ENCODE measurements at places on chromosomes 2 and 18.
A peak's percentile ranks its signal among the peaks of the same experiment; 100 is the strongest.

- no peak for DNase-seq
Measured at GRCh38 chr2:67526283-67526682, 129.2 kb downstream of the ETAA1 start.

- DNase-seq, result no peak
Measured at GRCh38 chr2:12710301-12710700, 6.4 kb upstream of the TRIB2 start.

GRCh38 chr18:48361801-48362200 is 47.4 kb downstream of the ZBTB7C start:
- no peak for DNase-seq

DNA sequence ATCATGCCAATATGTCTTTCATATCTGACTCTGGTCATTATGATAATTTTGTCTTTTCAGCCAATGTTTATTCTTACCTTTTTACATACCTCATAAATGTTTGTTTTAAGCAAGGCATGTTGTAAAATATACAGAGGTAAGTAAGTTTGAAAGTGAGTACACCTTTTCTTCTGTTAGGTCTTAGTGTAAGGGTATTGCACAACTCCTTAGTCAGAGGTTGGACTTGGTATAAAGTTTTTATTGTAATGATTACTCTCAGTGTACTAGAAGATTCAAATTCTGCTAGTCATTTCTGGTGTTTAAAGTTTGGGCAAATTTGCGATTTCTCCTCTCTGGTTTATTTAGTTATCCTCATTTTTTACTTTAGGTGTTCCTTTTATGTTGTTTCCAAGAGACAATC is 564.3 kb upstream of the FSIP2 start:
- DNase-seq, result no peak

DNA sequence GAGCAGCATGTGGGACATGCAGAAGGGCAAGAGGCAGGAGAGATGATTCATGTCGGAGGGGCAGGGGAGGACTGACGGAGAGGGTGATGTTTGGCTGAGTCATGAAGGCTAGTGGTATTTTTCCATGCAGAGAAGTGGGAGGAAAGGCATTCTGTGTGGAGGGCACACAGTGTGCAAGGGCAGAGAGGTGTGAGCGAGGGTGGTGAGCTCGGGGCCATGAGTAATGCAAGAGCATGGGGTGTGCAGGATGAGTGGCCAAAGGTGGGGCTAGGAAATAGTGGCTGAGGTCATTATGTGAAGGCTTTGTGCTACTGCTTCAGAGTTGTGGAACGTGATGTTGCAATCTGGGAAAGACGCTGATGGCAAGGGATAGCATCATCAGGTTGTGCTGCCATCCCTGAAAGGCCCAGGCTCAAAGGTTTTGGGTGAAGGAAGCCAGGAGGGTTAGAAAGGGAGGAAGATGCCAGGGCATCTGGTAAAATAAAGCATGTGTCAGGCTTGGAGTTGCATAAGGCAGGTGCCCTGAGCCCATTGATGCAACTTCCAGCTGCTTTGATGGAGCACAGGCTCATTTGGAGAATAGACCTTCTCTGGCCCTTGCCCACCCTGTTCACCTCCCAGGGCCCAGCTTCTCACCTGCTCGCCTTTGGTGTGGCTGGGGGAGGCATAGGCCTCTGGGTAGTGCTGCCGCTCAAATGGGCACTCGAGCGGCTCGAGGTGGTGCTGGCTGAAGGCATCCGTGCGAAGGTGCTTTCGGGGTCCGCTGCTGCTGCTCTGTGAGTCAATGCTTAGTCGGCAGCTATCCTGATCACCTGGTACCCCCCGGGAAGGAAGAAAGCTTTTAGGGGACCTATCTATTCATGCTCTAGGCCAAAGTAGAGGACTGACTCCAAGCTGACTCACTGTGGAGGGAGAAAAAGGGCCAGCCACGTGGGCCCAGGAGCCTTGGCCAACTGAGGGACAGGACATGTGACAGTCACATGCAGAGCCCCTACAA is 37.5 kb downstream of the PAX8 start:
- DNase-seq, result no peak

- no peak for DNase-seq
Measured at GRCh38 chr2:39326644-39327043, 82.9 kb upstream of the CDKL4 start.

DNA sequence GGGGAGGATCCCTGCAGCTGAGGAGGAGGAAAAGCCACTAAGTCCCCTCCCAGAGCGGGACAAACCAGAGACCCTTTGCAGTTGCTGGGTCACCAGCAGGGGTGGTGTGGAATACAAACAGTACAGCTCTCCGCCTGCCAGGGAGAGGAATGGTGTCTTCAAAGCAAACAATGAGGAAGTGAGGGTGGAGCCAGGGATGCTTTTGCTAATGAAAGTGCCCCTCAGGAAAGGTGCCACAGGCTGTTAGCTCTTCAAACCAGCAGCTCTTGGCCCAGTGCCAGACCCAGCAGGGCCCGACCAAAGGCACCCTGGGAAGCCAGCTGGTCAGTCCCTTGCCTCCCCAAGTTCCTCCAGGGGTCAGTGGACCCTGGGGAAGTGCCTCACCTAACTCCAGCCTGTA is 102.8 kb downstream of the HIBCH start:
- no peak for DNase-seq

- no peak for DNase-seq
Measured at GRCh38 chr18:43141208-43141607, 25.7 kb upstream of the RIT2 start.

DNA sequence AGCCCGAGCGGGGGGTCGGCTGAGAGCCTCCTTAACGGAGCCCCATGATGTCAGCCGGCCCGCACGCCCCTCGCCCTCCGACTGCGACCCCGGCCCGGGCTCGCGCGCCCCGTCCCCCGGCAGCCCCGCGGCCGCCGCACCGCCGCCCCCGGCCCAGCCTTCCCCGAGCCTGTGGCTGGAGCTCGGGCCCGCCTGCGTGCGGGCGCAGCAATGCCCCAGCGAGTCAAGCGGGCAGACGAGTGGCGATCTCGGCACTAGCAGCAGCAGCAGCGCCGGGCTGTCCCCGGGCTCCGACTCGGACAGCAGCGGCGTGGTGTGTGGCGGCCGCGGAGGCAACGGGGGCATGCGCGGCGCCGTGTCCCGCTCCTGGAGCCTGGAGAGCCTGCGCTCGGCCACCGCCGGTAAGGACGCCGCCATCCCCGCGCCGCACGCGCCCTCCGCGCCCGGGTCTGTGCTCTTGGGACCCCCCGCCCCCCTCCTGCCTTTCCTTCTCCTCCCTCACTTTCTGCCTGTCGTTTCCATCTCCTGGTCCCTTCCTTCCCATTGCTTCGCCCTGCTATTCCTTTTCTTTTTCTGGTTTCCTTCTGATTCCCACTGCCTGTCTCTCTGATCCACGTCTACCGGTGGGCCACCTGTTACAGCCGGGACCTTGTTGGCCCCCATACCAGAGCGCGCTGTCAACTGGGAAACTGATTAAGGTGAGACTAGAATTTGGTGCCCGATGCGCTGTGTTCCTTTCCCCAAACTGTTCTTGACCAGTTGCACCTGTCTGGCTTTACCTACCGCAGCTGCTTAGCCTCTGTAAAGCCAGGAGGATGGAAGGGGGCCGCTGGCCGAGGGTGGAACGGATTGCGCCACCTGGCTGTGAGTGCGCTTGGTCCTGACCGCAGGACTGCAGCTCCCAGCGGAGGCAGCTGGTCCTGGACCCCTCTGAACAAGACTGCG is 127.4 kb downstream of the ARHGEF4 start:
- DNase-seq, result peak; percentile 16

DNA sequence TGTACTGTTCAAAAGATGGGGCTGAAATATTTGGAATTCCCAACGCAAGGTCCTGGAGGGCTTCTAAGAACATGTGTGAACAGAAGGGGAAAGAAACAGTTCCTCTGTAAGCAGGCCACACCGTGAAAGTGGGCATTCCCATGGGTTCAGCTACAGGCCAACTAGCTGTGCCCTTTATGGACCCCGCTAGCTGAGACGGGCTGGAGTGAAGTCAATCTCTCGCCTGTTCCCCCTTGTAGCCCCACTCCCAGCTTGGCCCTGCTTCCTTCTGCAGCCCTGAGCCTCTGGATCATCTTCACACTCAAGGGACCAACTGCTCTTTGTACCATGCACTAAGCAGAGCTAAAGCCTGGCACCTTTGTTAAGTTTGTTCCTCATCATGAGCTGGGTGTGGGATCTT is 55.4 kb downstream of the POLR1A start:
- no peak for DNase-seq

GRCh38 chr2:19691892-19692291 is 209.9 kb downstream of the TTC32 start:
- DNase-seq, result no peak

DNA sequence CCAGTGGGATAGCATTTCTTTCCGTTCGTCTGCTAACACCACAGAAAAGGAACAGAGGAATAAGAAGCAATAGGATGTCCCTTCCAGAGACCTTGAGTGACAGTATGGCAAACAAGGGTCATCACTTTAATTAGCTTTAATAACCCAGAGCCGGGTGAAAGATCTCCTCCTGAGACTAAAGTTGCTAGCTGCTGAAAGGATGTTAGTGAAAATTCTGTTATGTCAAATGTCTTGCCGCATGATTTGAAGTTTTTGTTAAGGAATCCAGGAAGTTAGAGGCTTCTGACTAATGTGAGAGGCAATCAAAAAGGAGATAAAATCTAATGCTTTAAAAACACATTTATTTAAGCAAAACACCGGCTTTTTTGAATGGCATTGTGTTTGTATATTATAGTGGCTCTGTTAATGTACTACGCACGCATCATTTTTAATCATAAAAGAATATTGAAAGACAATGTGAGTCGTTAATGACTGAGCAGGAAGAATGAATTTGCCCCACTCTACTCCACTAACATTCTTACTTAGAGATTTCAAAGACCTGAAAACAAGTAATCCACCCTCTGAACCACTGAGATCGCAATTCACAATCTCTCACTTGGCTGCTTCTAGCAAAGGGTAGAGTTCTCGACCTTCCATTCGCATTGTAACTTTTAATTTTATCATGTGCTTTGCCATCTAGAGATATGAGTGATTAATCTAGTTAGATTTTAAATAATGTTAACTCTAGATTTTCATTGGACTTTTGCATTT is 536.6 kb downstream of the LRRTM4 start:
- DNase-seq, result no peak

DNA sequence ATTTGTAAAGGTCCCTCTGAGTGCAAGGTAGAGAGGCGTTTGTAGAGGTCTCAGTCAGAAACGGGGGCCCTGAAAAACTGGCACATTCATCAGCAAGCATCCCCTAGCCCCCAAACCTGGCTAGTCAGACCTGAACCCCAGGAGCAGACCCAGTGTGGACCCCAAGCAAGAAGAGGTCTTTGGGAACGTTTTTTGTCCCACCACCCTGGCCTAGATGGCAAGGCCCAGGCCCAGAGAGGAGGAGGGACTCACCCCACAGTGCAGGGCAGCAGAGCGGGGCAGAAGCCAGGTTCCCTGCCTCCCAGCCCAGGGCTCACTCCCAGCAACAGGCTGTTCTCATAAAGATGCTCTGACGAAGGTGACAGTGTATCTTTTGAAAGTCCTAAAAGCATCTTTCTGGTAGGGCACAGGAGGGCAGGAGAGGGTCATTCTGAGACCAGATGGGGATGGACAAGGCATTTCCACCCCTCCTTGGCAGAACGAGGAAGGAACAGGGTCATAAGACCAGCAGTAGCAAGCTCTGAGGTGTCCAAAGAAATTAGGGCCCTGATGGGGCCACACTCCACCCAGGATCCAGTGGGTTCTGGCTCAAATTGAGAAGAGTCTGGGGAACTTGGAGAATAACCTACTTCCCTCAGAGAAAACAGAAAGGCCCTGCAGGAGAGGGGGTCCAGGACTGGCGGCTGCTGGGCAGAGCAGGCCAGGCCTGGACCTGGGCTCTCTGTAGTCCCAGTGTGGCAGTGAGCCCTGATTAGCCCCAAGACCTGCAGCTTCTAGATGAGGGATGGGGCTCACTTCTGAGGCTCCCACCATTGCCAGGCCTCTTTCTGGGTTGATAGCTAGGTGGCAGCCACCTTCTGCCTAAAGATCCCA is 18.2 kb downstream of the ADRA2B start:
- no peak for DNase-seq

DNA sequence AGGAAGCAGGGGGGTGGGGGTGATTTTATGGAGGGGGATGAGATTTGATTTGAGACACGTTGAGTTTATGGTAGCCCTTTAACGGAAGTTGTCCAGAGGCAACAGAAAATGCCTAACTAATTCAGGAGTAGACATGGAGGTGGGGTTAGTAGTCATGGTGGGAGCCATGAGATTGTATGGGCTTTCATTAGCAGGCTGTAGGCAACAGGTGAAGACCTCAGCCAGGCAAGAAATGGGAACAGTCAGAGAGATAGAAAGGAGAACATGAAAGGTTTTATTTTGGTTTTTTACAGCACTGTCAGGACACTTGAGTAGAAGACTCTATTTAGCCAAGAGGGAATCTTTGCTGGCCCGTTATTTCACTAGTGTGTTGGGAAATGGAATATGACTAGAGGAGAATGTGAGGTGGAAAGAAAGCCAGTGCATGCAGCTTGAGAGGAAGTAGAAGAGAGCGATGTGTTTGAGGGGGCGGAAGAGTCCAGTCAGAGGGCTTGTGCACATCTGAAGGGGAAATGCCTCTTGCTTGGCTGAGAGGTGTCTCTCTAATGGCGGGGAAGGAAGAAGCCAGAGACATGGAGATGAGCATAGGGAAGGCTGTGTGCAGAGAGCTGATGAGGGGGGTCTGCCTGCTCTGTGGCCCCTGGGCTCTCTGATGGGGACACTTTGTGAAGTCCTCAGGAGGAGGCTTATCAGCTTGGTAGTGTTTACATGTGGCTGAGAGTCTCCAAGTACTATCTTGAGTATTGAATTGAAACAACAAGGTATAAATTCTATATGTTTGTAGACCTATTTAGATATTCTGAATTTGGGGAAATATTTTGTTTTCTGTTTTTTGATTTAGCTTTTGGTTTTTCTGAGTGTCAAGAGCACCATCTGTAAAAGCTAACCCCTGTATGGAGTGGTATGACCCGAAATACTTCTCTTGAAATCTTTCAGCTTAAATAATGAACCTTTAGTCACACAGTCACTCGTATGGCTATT is 66.9 kb upstream of the ITM2C start:
- DNase-seq, result no peak

- DNase-seq, result no peak
Measured at GRCh38 chr18:28541276-28541930, 364.5 kb upstream of the CDH2 start.

- DNase-seq, result no peak
Measured at GRCh38 chr2:102112271-102112670, 30.3 kb upstream of the IL1R1 start.

- no peak for DNase-seq
Measured at GRCh38 chr2:86392873-86393518, 48.2 kb upstream of the KDM3A start.

- DNase-seq, result no peak
Measured at GRCh38 chr2:168320267-168320666, 72.9 kb upstream of the STK39 start.

GRCh38 chr2:106581328-106581727 is 94.2 kb downstream of the CD8B2 start:
- DNase-seq, result no peak
